GM10248 (cell line): ENCODE measurements at places on chromosomes 3 and 15.

DNA sequence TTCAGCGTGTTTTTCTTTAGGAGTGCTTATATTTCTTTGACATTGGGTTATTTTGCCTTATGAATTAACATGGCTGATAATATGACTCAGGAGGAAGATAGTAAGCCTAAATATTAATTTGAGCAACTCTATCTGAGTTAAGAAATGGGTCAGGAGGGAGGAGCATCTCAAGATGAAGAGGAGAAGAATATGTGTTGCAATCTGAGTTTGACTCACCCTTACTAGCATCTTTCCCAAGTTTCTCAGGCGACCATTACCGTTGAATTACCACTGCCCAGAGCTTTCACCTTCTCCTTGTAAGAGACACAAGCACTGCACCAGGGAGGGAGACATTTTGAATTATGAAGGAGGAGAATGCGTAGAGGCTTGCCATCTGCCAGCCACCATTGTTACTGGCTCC, 138.3 kb upstream of the MYRIP start:
- no peak for DNase-seq

GRCh38 chr3:167976516-167977361, 119.0 kb downstream of the GOLIM4 start:
- DNase-seq: no peak

GRCh38 chr3:64055076-64055475, 31.8 kb upstream of the PSMD6 start:
- DNase-seq: no peak

DNA sequence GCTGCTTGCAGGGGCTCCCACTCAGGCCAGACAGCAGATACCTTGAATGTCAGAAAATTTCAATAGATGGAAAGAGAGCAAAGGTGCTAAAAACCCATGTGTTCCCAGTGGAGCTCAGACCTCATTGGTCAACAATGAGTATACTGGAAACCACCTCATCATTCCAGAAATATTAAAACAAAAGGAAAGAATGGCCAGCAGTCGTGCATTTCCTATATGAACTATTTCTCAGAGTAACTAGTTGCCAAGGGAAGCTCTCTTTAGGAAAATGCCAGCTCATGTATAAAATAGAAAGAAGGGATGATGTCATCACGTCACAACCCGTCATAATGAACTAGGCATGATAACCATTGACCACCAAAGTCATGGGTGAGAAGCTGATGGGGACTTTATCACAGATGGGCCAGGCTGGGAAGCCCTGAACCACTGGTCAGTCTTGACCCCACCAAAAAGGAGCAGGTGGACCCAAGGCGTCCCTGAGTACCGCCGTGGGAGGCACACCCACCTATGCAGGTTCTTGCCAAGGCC, 17.5 kb downstream of the DNAJB8 start:
- no peak for DNase-seq

DNA sequence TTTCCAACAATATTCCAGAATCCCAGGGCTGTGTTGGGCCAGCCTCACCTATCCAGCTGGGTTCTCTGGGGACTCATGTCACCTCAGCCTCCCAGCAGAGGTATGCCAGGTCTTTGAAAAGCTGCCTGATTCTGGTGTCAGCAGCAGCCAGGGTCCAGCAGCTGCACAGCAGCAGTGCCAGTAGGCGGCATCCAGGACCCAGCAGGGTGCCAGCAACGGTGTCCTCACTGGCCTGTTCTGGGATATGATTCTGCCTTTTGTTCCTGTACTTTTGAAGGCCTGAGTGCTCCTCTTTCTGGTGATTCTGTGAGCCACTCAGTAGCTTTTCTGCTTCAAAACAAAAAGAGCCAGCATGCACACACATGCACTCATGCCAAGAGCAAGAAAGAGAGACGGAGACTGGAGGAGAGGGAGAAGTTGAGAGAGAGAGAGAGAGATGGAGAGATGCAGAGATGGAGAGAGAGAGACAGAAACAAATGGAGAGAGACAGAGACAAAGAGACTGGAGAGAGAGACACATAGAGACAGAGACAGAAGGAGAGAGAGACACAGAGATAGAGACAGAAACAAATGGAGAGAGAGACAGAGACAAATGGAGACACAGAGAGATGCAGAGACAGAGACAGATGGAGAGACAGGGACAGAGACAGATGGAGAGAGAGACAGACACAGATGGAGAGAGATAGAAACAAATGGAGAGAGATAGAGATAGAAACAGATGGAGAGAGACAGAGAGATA, 205.7 kb downstream of the UACA start:
- DNase-seq: no peak

GRCh38 chr15:99324082-99324620, 72.9 kb downstream of the LRRC28 start:
- no peak for DNase-seq

- DNase-seq: no peak
Measured at GRCh38 chr3:20680990-20681628, 495.1 kb upstream of the SGO1 start.

GRCh38 chr3:50604628-50605588, 6.7 kb downstream of the CISH start:
- DNase-seq: no peak

GRCh38 chr3:15332405-15333098, at the start of gene SH3BP5:
SH3BP5 (minus strand) TSS chr3:15332586; CDS start chr3:15332408, 178 bp downstream.
- DNase-seq: peak; percentile 88

DNA sequence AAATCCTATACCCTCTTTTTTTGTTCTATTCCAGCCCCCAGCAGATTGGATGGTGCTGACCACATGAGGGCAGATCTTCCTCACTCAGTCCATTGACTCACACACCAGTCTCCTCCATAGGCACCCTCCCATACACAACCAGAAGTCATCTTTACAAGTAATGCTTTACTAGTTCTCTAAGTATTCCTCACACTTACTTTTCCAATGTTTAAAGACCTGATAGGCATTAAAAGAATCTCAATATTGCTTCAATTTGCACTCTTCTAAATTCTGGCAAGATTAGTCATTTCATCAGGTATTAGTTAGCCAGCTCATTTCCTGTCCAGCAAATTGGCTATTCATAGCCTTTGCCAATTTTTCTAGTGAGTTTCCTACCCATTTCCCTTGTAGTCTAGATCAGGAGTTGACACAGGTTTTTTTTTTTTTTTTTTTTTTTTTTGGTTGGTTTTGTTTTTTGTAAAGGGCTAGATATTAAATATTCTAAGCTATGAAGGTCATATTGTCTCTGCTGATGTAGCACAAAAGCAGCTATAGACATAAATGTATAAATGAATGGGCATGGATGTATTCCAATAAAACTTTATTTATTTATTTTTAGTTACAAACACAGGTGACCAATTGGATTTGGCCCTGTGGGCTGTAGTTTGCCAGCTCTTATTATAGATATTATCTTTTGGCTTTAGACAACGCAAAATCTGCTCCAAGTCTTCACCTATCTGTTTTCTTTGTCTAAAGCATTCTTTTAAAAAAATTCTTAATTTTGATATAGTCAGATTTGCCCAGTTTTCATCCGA, 76.1 kb downstream of the ABHD5 start:
- no peak for DNase-seq

DNA sequence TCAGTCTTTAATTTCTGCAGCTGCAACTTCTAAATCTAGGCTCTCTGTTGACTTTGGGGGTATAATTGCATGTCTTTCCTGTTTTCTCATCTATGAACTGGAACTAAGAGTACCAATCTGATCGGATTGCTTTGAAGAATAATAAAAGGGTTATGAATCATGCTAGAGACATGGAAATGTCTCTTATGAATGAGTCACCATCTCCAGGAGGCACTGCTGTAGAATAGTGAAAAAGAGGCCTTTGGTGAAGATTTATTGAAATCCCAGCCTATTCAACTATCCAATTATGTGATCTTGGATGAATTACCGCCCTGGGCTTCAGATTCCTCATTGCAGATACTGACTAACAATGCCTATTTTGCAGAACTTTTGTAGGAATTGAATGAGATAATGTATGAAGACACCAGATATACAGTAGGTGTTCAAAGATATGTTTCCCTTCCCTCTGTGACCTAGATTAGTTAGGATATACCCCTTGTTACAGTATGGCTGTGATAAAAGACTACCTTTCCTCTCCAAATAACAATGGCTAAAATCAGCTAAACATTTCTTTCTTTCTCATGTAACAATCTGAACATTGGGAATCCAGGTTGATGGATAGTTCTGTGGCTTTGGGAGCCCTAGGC, 11.5 kb upstream of the CMTM8 start:
- no peak for DNase-seq

DNA sequence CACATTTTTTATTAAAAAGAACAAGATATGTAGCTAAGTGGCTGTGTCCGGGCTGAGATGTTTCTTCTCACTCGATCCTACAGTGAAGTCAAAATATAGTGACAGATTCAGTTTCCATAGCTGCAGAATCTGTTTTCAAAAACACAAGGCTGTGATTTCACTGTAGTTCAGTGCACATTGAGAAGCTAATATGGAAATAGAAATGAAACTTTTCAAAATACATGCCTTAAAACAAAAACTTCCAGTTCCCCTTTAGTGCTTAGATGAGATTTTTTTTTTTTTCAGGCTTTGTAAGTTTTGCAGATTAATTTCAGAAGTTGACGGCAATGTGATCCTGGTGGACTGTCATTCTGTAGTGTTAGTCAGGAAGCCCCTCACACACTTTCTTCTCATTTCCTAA, 23.8 kb upstream of the TRAK1 start:
- DNase-seq: peak; percentile 78

GRCh38 chr3:174409086-174409743, 449.9 kb upstream of the NAALADL2 start:
- DNase-seq: no peak

- no peak for DNase-seq
Measured at GRCh38 chr15:90161950-90162361, 39.2 kb upstream of the SEMA4B start.

- DNase-seq: no peak
Measured at GRCh38 chr15:62823561-62823960, 219.0 kb upstream of the TPM1 start.

- no peak for DNase-seq
Measured at GRCh38 chr15:99989095-99989494, 255.9 kb upstream of the LYSMD4 start.

- DNase-seq: peak; percentile 23
Measured at GRCh38 chr3:149152420-149152819, 23.0 kb downstream of the HPS3 start.

DNA sequence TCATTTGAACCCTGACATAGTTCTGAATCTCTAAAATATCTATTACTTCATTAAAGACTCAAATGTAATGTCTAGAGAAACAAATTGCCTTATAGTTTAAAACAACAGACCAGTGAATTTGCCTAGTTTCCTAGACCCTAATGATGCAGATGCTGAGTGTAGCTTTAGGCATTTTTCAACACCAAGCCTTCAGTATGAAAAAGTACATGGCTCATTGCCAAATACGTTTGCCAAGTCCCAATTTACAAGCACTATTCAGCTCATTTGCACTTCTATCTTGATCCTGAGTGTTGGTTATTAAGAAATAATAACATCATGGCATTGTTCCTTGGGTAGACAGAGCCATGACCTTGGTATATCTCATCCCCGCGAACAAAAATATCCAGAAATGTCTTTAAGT, 46.8 kb downstream of the EOMES start:
- no peak for DNase-seq

DNA sequence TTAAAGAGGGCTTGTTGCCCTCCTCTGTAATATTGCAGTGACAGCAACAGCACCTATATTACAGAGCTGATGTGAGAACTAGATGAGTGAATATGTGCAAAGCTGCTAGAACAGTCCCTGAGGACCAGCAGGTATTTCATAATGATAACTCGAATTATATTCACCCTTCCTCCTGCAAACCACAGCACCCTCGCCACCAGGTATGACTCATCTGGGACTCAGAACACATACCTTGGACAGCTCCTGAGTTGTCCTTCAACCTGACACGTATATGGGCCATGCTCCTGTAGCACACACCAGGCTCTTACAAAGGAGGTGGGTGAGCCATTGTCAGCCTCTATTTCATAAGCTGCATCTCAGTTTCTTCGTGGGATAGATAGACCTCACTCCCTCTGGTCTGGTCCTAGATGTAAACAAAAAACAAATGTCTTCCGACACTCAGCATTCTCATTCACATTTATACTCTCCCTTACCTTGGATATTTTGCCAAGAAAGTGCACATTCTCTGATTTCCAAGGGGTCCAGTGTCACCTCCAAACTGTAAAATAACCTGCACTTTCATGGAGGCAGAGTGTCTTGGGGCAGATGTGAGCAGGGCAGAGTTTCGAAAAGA, 124.5 kb downstream of the TLE3 start:
- DNase-seq: no peak

DNA sequence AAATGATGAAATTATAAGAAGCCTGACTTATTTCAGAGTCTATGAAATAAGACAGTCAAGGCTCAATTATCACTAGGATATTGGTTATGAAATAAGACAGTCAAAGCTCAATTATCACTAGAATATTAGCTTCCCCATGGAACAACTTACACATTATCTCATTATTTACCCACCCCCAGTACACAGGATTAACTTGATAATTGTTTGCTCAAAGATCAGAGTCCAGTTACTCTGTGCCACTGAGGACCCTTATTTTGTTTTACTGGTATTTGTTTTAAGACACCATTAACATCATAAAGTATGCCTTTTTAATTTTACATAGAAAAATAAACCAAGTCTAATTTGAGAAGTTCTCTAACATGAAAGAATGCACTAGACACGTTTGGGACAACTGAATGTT, 225.4 kb downstream of the SI start:
- DNase-seq: no peak

DNA sequence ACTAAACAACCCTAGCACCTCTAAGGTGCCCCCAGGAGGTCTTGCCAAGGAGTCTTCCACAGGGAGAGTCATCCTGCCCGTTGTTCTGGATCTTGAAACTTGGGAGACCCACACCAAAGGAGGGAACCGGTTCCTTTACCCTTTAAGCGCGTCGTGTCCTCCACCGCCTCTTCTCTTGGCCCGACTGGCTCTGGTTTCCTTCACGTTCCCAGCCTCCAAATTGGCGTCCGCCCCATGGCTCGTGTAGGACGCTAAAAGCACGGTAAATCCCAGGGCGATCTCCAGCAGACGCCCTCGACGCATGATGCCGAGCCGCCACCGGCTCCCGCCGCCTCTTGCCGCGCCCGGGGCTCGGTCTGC, 1.1 kb downstream of the FBN1 start:
- DNase-seq: peak; percentile 13

DNA sequence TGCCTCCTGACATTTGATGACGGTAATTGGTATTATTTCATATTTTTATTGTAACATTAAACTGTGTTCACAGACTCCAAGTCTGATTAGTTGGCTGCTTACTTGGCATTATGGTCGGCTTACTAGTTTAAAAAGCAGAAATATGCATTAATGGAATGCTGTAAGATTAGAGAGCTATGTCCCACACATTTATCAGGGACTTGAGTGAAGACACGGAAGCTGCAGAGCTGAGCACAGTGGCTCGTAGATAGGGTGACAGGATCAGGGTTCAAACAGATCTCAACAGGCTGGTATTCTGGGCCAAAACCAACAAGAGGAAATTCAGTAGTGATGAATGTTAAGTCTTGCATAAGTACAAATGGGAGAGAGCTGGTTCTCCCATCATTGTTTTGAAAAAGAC, 113.8 kb downstream of the ADAMTSL3 start:
- DNase-seq: no peak

- DNase-seq: no peak
Measured at GRCh38 chr3:60417576-60417975, 833.7 kb downstream of the FHIT start.
